Diencephalon (tissue), 1 donor: ENCODE measurements at places on chromosomes 11 and 22. TPM values are rescaled to one million over a fixed set of nuclear protein-coding genes. Genes with fewer than 3 reads are reported as not detected.

The KCNJ1 gene
- total RNA-seq = 0.23 TPM

The CD6 gene
- total RNA-seq = 2.3 TPM

The MS4A4A gene
- 2.1 TPM for total RNA-seq

The ST14 gene
- 0.46 TPM for total RNA-seq

The KRTAP5-11 gene
- total RNA-seq = not detected

The SPTBN2 gene
- 97.3 TPM for total RNA-seq

The OR10W1 gene
- not detected for total RNA-seq

The FGF4 gene
- total RNA-seq = not detected

The TOP3B gene
- total RNA-seq = 17.3 TPM

The SMTNL1 gene
- total RNA-seq = not detected

The SMC1B gene
- total RNA-seq = not detected

The SYT13 gene
- total RNA-seq = 248 TPM

The KRTAP5-10 gene
- not detected for total RNA-seq

The MMP13 gene
- not detected for total RNA-seq

The MS4A7 gene
- total RNA-seq = 2.1 TPM

The OR5L1 gene
- not detected for total RNA-seq

The TBX10 gene
- total RNA-seq = not detected

The HMOX1 gene
- total RNA-seq = 5.1 TPM

The EFCAB6 gene
- 12.0 TPM for total RNA-seq

The DDIAS gene
- 2.8 TPM for total RNA-seq

The PGR gene
- total RNA-seq = 0.46 TPM

The DKK3 gene
- 477 TPM for total RNA-seq

The CBLIF gene
- not detected for total RNA-seq

The EXT2 gene
- total RNA-seq = 100 TPM

The SCGB2A2 gene
- not detected for total RNA-seq

The HBE1 gene
- 13.8 TPM for total RNA-seq

The LMO2 gene
- total RNA-seq = 24.7 TPM

The F2 gene
- not detected for total RNA-seq

The MIOX gene
- not detected for total RNA-seq

The GGTLC3 gene
- total RNA-seq = not detected

The MS4A18 gene
- total RNA-seq = not detected

The CST6 gene
- total RNA-seq = not detected

The MAP6 gene
- 102 TPM for total RNA-seq

The IGSF9B gene
- 40.8 TPM for total RNA-seq

The CRYBB2 gene
- not detected for total RNA-seq

The APOL5 gene
- total RNA-seq = not detected

The TPBGL gene
- 0.46 TPM for total RNA-seq
